ENCODE measurements at places on chromosomes 5 and 9.

GRCh38 chr5:75363726-75364495 lies 26.9 kb downstream of the HMGCR start:
- DNase-seq, result no peak

- no peak for DNase-seq
Measured at GRCh38 chr9:129906298-129906697, 71.0 kb downstream of the USP20 start.

GRCh38 chr5:150085191-150085912 lies 1.0 kb downstream of the CSF1R start:
- no peak for DNase-seq

- no peak for DNase-seq
Measured at GRCh38 chr9:122572456-122572855, 10.7 kb downstream of the OR1L8 start.

- no peak for DNase-seq
Measured at GRCh38 chr5:167284222-167284890, 1007.1 kb upstream of the WWC1 start.

DNA sequence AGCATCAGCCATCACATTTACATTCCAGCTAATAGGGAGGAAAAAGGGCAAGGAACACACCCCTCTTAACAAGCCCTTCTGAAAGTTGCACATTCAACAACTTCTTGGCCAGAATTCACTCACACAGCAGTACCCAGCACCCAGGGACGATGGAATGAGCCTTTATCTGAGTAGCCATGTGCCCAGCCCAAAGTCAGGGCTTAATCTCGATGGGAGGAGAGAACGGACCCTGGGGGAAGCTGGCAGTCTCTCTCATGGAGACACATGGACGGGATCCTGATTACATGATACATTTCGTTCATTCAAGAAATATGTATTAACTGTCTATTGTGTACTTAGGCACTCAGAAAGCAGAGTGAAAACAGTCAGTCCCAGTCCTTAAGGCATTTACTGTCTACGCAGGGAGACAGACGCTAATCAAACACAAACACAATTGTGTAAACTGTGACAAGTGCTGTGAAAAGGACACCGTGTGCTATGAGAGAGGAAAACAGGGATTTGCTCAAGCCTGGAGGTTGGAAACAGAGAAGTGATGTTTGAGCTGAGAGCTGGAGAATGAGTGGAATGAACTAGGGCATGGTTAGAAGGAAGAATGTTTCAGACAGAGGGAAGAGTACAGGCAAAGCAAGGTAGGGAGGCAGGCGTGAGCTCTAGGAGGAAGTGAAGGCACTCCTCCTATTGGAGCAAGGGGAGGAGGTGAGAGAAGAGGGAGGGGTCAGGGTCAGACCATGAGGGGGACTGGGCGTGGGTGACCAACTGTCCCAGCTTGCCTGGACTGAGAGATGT lies 7.4 kb downstream of the OTULINL start:
- DNase-seq, result no peak

- DNase-seq, result peak; percentile 42
Measured at GRCh38 chr9:77457916-77458592, 190.1 kb downstream of the GNA14 start.

- no peak for DNase-seq
Measured at GRCh38 chr9:117412006-117412715, 2.7 kb downstream of the ASTN2 start.

GRCh38 chr9:111356481-111357244 lies 26.6 kb upstream of the OR2K2 start:
- no peak for DNase-seq

Data from activated CD4-positive, alpha-beta T cell treated with anti-CD3 and anti-CD28 coated beads, Interleukin-2, amount 50 U/mL, for 4 hours (primary cell).